ENCODE measurements at places on chromosomes 2 and 18.

DNA sequence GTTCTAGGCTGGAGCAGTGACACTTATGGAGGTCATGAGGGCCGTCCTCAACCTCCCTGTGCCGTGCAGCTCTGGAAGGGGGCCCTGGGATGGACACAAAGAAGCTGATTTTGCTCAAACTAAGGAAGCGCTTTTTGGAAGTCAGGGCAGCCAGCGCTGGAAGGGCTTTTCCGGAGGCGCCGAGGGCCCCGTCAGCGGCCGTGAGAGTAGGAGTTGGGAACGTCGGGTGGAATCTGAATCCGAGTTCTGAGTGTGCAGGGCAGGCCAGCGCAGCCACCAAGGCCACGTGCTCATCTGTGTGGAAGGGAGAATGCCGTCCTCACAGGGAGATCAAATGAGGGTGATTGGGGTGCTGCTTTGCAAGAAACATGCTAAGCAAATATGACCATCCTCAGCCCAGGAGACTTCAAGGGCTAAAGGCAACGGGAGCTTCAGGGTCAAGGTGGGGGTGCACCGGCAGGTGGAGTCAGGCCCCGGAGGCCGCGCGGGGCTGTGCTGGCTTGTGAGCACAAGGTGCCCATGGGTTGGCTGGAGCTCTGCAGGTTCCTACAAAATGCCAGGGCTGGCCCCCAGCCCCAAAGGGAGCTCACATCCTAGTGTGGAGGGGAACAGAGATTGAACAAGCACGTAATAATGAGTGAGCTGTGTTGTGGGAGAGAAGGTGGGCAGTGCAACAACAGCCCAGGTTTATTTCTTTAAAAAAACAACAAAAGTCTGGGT lies 70.4 kb upstream of the HPCAL1 start:
- no peak for DNase-seq

DNA sequence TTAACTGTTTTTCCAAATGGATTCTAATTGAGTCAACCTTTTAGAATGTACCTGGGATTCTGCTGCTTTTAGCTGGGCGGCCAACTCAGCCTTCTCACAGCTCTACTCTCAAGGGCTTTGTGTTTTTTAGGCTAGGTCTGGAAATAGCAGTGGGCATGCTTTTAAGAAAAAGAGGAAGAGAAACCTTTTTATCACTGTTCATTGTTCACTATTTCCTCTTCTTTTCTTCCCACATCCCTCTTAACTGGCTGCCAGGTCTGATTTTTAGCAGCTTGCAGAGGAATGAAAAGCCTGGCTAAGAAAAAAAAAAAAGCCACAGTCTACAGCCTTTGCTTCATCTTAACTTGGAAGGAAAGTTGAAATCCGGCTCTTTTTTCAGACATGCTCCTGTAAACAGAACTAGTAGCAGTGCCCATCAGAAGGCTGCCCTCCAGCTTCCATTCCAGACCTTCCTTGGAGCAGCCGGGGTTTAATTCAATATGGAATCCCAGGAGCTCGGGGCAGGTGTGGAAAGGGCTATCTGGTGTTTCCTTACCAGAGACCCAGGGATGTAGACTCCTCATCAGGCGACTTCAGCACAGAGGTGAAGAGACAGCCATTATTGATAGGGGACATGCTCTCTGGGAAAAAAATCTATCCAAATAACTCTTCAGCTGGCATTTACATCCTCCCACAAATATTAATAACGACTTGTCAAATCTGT lies 230.7 kb downstream of the MYO3B start:
- no peak for DNase-seq

DNA sequence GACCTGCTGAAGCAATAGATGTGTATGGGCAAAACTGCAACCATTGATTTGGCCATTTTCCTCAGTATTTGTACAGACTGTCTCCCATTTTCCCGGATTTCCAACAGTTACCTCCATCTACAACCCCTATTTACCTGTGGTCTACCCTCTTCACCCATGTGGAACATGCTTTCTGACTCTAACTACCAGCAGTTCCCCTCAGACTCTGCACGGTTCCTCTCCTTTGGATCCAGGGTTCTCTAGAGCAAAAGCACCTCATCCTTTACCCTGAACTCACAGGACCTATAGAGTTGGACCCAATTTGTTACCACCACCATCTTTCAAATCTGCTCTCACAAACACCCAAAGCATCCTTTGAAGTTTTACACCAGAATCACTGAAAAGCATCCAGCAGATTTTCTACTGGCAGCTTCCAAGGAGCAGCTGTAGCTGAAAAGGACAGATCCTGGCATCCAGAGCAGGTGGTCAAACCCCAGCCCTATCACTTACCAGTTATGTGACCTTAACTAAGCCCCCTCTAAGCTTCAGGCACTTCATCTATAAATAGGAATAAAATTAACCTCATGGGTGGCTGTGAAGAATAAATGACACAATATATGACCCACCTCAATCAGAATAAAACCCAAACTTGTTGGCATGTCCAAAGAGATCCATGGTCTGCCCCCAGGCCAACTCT lies 15.3 kb downstream of the CYTIP start:
- DNase-seq = no peak

DNA sequence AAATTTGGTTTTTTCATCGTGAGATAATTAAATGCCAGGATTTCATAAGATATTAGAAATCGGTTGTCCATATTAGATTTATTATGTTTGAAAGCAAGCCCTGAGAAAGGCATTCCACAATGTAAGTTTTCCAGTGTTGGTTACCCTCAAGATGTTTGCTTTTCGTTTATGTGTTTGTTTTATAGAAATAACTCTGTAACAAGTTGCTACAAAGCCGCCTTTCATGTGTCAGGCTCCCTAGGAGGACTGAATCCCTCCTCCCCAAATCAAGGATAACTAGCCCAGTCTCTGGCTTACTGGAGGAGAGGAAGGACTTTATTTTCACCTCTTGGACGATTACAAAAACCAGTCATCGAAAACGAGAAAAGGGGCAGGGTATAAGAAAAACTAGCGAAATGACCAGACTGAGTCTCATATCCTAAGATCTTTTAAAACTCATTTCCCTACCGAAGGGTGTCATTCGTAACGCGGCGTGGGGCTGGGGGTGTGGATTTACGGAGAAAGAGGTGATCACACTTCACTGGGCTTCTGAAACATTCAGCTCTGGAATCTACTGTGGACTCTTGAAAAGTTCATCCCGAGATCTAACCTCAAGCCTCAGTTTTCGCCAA lies 1.0 kb upstream of the PEX13 start:
- peak; percentile 36 for DNase-seq

GRCh38 chr2:30860003-30860725 lies 52.9 kb upstream of the CAPN13 start:
- no peak for DNase-seq

DNA sequence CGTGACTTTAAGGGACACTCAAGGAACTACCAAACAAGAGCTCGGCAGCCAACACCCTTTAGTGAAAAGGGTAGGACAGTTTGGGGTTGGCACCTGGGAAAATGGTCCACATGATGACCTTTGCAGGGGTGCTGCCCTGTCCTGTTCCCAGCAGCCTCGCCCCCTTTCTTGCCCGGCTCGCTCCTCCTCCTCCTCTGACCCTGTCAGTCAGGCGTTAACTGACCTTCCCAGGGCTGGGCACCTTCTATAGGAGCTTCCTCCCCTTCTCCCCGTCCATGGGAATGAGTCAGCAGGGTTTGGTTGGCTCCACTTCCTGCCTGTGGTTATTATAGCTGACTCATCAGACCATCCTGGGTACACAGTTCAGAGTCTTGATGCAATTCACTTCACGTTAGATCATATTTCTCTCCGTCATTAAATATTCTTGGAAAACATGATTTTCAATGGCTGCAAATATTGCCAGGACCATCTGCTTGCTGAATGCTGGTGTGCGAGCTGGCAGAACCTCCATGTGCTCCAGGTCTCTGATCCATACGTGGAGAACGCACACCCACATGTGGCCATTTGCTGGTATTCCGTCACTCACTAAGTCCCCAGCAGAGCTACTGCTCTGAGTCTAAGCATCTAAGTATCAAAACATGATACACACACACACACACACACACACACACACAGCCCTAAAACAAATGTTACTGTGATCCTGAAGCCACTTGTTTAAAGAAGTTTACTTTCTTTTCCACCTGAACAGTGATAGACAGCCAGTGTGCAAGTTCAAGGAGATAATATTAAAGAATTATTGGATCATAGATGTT lies 185.0 kb downstream of the ANAPC1 start:
- no peak for DNase-seq

DNA sequence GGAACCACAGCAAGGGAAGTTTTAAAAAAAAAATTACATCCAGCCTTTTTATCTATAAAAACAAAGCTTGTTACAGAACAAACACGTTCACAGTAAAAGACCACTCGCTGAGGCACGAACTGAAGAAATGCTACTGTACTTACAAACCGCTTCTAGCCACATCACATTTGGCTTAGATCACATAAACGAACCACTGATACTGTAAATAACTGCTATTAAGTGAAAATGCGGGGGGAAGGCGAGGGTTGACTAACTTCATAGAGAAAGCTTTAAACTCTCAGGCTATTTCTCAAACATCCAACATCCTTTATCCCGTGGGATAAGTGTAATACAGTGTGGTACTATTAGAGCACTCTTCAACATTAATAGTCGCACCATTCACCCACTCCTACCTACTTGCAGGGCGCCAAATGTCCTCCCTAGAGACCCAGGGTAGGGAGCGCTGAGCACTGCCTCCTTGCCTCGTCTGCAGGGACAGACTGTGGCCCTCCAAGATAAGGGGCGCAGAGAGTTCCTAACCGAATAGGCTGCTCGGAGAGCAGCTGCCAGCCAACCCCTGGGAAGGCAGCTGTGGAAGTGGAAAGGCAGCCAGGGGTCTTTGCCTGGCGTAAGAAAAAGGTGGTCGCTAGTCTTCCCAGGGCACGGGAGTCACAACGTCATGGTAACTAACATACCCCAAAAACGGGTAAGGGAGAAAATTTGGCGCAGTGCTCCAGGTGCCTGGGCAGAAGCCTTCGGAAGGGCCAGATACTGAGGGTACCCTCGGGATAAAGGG lies 854 bp downstream of the GPR155 start:
- peak; percentile 26 for DNase-seq

DNA sequence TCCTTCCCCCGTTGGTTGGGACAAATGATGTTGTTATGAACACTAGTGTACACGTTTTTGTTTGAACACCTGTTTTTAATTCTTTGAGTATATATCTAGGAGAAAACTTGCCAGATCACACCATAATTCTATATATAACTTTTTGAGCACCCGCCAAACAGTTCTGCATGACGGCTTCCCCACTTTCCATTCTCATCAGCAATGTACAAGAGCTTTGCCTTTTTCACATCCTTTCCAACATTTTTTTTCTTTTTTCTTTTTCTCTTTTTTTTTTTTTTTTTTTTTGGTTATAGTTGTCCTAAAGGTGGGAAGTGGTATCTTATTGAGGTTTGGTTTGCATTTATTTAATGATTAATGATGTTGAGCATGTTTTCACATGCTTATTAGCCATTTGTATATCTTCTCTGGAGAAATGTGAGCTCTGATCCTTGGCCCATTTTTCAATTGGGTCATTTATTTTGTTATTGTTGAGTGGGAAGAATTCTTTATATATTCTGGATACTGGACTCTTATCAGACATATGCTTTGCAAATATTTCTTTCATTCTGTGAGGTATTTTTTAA lies 86.9 kb upstream of the ZC3H15 start:
- no peak for DNase-seq

GRCh38 chr2:240325016-240326007 lies 110.2 kb upstream of the GPC1 start:
- no peak for DNase-seq

DNA sequence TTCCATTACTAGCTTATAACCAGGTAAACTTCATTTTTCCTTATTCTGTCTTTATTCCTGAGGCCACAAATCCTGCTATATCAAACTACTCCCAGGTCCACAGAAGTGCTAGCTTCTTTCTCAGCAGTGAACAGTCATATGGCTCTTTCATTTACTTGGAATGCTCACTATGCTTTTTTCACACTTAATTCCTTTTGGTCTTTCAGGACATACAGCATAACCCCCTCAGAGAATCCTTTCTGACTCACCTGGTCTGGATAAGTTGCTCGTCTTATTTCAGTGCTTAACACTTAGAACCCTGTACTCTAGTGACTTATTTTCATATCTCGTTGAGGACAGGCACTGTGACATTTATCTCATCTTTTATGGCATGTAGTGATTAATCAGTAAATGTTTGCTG lies 325.0 kb upstream of the UBE2E3 start:
- DNase-seq = no peak

- DNase-seq = peak; percentile 92
These were observed 433 bp downstream of the ZFP36L2 start for GRCh38 chr2:43225788-43226557.

DNA sequence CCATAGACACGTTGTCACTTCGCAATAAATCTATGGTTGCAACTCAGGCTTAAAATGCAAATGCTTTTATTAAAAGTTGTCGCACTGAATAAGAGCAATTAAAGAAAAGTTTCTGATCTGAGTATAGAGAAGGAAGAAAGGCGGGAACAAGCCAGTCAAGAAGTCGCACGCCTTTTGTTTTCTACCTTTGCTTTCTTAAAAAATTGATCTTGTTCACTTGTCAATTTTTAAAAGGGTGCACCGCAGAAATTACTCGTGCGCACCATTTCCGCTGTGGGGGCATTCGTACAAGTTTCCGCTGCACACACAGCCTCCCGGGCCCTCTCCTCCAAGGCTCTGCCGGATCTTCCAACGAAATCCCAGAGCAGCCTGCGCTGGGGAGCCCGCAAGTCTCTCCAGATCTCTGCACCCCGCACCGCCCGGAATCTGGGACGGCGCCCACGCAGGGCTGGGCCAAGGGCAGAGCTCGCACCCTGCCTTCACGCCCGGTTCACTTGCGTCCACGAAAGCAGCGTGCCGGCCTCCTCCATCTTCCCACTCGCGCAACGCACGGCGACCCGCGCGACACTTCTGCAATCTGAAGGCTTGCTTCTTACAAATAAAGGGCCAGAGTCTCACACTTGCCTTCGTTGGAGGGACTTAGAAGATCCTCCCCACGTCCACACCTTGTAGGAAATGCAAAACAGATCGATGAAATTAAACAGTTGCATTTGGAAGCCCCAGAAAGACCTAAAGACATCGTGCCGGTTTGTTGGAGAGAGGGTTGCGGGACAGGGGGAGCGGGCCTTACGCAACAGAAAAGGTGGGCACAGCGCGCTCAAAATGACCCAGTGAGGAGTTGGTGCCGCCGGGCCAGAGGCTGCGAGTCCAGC lies 2.6 kb upstream of the SALL3 start:
- no peak for DNase-seq

- no peak for DNase-seq
These were observed 3.1 kb downstream of the PAIP2B start for GRCh38 chr2:71223767-71224333.

Measured in GM13977 (cell line).